ENCODE measurements at places on chromosomes 11 and 22.

DNA sequence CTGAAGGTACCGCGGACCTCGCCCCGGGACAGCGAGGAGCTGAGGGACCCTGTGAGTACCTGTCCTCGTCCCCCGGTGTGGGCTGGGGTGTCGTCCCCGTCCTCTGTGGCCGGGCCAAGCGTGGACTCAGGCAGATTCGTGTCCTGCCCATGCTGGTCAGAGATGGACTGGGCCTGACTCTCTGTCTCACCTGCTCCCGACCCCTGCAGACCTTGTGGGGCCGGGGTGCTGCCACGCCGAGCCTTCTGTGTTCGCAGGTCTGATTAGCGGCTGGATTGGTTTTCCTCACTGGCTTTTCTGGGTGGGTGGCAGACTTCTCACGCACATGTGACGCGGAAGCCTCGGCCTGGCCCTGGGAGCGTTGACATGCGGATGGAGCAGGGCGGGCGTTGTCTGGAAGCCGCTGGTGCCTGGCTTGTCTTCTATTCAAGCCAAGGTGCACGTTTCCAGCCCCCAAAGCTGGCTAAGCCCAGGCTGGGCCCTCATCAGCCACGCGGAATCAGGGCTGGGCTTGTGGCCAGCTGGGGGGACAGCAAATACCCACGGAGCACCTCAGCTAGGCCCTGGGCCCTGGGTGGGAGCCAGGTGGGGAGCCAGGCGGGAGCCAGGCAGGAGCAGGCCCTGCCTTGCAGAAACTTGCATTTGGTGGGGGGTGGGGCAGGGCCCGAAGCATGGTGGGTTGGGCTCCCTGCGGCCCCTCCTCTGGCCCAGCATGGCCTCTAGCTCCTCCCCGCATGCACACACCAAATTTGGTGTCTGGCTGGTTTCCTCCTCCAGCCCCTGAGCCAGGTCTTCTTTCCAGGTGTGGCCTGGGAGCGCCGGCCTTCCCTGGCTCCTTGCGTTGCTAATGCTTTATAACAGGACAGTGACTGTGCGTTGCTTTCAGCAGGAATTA is 7.0 kb downstream of the GRAMD4 start:
- DNase-seq, result no peak

DNA sequence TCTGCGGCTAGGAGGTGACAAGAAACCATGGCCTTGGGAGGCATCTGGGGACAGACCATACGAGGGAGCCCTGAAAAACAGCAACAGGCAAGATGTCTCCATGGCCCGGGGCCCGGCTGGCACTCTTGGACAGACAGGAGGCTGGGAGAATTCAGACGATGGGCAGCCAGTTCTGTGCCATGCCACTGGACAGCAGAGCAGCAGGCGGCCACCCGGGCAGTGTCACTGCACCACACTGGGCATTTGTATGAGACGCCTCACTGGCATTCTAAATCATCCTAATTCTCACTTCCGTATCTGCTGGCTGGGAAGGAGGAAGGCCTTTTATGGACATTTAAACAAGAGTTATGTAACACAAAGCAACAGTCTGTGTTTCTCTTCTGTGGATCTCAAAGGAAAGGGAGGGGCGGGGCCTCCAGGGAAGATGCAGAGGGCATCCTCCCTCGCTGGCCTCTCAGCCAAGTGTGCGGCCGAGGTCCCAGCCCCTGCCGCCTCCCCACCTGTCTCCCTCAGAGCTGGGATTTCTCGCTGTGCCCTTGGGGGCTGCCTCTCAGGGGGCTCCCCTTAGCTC is 350.3 kb downstream of the SHANK2 start:
- DNase-seq, result no peak

GRCh38 chr11:120978701-120979100 is 45.2 kb upstream of the TBCEL start:
- no peak for DNase-seq

DNA sequence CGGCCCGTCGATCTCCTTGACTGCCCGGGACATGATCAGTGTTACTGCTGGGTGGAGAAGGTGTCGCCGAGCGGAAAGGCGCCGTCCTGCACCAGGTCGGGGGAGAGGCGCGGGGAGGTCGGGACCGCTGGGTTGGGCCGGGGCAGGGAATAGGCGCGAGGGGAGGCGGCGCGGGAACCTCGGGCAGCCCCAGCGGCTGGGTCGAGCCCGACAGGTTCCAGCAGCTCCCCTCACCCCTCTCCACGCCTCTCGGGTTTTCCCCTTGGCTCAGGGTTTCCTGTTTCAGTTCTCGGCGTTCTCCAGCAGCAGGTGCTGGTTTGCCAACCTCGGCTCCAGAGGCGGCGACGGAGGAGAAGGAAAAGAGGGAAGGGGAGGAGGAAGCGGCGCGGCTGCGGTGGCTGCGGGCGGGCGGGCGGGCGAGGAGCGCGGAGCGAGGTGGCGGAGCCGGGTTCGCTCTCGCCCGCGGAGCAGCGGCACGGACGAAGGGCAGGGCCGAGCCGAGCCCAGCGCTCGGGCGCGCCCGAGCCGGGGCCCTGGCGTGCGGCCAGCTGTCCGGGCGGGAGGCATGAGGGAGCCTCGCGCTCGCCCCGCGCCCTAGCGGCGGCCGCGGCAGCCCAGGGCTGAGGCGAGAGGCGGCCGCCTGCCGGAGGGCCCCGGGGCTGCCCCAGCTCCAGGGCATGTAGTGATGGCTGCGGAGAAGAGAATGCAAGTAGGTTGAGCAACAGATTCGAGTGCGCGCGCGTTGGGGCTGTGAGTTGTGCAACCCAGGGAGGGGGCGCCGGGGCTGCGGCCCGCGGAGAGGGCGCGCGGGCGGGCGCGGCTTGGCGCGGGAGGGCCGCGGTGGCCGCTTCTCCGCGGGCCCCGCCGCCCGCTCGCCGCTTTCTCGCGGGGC is at the start of gene ZC3H12C:
TSS of gene ZC3H12C (plus strand) at position 878 of the 892 bp plus-strand sequence. CDS start 20 bp downstream, outside the sequence.
- DNase-seq, result peak; percentile 19

DNA sequence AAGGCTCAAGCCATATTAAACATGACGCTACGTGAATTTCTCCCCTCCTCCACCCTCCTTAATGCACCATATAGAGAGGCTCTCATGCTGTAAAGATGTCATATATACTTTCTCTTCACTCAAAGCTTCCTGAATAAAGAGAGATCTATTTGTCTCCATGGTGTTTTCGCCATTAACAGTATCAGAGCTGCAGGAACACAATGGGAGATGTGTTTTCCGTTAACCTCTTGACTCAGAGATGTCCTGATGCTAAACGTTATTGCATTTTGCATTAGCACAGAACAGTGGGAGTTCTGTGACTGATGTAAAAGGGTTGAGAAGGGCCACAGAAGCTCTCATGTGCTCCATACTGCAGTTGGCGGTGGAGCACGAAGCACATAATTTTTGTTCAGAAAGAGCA is 25.7 kb upstream of the BLID start:
- no peak for DNase-seq

DNA sequence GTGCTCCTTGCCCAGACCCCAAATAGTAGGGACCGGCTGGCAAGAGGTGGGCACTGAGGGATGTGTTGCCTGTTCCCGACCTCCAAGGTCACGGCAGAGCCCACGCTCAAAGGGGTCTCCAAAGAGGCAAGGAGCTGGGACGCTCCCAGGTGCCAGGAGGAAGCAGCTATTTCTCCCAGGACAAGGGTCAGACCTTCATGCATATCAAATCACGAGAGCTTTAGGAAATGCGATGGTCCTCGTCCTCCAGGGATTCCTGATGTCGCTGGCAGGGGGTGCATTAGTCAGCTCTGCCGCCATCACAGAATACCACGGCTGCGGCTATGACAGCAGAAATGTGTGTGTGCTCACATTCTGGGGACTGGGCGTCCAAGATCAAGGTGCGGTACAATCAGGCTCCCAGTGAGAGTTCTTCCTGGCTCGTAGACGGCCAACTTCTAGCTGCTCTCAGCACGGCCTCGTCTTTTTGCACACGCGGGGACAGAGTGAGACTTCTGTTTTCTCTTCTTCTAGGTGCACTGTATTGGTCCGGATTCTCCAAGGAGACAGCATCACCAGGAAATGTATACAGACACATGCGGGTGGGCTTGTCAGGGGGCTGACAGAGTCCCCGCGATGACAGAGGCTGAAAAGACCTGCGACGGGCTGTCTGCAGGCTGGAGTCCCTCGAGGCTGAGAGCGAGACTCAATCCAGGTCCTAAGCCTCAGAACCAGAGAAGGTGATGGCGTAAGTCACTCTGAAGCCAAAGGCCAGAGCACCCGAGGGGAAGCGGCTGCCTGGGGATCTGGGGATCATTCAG is 81.6 kb downstream of the SHANK2 start:
- DNase-seq, result no peak

- DNase-seq, result no peak
Measured at GRCh38 chr11:73194593-73194992, 23.5 kb upstream of the P2RY2 start.

- DNase-seq, result no peak
Measured at GRCh38 chr11:37371346-37371970, 773.4 kb upstream of the RAG2 start.

DNA sequence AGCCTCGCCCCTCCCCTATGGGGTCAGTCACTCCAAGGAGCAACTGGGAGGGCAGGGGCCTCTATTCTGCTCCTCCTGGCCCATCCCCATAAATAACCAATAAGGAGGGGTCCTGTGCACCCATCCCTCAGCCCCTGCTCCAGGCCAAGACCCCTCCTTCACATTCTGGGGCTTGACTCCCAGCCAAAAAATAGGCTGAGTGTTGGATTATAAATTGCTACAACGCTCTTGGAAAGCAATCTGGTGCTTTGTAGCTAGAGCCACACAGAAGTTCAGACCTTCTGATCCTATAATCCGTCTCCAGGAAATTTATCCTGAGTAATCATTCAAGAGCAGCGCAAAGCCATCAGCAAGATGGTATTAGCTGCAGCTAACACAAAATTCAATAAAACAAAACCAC is 42.5 kb downstream of the ABCC8 start:
- no peak for DNase-seq

- DNase-seq, result no peak
Measured at GRCh38 chr11:99567334-99567956, 546.7 kb downstream of the CNTN5 start.

DNA sequence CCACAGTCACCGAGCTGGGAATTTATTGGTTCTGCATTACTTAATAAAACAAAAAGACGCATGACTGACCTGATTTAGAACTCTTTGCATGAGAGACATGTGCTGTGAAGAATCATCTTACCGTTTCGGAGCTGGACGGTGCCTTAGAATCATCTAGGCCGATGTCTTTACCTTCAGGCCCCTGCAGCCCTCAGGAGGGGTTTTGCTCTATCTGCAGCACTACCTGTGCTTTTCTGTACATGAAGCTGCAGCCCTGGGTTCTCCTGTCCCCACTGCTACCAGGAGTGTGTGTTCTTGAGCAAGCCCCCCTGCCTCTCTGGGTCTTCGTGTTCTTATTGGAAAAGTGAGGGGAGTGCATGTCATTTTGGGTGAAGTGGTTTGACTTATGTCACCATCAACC is 94.0 kb upstream of the OR4B1 start:
- no peak for DNase-seq

- no peak for DNase-seq
Measured at GRCh38 chr22:24207264-24208011, 26.2 kb downstream of the SUSD2 start.

GRCh38 chr11:48090174-48090573 is 109.8 kb downstream of the PTPRJ start:
- DNase-seq, result no peak

Data from activated T-cell treated with anti-CD3 and anti-CD28 coated beads, Interleukin-2, amount 50 U/mL, for 1 hour (primary cell).